ENCODE measurements at places on chromosomes 11 and 22.
A peak's percentile ranks its signal among the peaks of the same experiment; 100 is the strongest.

DNA sequence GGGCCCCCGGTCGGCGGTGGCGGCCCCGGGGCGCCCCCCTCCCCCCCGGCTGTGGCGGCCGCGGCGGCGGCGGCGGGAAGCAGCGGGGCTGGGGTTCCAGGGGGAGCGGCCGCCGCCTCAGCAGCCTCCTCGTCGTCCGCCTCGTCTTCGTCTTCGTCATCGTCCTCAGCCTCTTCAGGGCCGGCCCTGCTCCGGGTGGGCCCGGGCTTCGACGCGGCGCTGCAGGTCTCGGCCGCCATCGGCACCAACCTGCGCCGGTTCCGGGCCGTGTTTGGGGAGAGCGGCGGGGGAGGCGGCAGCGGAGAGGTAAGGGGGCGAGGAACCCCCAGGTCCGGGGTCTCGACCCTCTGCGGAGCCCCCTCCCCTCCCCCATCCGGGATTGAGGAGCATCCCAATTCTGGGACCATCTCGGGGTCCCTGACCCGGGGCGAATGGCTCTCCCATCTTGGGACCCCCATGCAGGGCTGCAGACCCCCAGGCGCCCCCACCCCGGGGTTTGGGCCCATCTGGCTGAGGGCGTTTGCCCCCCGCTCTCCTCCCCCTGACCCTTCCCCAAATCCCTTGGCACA, 431 bp downstream of the KMT2A start:
- peak; percentile 56 for DNase-seq

DNA sequence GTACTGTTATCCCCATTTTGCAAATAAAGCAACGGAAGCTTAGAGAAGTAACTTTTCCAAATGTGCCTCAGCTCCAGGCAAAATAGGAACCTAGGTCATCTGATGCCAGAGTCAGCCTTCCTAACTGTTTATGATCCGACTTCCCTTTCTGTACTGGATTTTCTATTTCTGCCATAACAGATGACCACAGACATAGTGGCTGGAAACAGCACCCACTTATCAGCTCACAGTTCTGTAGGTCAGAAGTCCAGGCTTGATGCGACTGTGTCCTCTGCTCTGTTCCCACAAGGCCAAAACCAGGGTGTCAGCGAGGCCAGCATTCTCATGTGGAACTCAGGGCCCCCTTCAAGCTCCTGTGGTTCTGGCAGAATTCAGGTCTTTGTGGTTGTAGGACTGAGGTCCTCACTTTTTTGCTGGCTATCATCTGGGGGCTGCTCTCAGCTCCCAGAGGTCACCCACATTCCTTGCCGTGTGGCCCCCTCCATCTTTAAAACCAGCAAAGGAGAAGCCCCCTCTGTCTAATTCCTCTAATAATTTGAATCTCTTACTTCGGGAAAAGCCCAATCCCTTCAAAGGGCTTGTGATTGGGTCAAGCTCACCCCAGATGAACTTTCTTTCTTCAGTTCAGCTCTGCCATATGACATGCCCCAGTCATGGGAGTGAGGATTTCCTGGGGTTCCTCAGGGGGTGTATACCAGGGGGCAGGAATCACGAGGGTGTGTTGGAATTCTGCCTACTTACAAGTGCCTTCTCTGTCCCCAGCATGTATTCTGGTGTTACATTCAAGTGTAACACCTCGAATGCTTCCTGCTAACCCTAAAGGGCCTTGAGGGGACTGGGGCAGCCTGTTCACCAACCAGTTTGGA, 15.3 kb downstream of the KCNJ5 start:
- no peak for DNase-seq

DNA sequence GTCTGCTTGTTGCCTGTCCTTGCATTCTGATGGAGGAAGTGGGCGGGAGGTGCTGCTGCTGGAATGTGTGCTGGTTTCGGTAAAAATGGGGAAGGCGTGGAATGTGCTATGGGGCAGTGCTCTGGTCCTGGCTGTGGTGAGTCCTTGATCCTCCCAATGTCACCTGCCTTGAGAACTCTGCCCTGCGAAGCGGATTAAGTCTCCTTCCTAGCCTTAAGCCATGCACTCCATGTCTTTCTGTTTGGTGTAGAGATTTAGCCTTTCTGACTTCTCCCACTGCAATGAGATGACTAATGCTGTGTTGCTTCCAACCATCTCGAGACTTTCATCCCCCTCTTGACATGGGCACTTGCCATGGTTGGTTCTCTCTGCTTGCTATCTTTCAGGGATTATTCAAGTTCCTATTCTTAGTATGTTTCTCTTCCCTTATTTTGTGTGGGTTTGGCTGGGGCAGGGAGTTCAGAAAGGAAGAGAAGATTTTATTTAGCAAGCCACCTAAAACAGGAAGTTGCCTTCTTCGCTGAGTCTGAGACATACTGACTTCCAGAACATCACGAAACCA, 687.9 kb downstream of the NTM start:
- no peak for DNase-seq

DNA sequence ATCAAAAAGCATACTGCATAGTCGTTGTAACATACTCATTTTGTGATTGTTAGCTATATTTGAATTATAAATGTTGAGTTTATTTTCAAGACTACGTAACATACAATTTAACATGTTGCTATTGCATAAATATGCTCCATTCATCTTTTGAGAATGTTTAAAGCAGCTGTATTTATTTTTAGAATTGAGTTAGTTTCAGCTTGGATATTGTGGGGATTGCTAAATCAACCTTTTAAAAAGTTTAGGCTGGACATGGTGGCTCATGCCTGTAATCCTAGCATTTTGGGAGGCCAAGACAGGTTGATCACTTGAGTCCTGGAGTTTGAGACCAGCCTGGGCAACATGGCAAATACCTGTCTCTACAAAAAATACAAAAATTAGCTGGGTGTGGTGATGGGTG, 288.1 kb downstream of the DYNC2H1 start:
- no peak for DNase-seq

DNA sequence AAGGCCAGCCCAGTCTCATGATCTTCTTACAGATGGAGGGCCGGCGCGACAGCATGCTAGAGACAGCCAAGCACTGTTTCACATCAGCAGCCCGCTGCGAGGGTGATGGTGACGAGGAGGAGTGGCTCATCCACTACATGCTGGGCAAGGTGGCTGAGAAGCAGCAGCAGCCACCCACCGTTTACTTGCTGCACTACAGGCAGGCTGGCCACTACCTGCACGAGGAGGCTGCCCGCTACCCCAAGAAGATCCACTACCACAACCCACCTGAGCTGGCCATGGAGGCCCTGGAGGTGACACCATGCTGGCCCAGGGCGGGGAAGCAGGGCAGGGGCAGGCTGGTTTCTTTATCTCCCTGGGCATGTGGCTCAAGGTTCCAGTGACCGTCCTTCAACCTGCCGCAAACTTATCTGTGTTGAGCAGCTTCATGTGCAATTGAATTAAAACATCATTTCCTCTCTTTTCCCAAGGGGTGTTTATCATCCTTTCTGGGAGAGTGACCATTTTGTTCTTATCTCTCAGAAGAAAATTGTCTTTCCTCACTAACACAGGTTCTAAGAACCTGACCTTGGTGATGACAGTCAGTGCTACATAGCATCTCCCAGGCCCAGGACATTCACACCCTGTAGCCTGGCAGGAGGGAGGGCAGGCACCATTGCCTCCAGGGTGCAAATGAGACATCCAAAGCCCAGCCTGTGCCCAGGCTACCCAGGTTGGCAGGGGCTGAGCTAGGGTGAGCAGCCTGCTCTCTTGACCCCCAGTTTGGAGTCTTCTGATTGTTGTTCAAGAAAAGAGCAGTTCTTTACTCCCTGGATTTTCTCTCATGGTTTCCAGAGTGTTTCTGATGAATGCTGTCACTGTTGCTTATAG, 80.7 kb downstream of the CABIN1 start:
- no peak for DNase-seq

DNA sequence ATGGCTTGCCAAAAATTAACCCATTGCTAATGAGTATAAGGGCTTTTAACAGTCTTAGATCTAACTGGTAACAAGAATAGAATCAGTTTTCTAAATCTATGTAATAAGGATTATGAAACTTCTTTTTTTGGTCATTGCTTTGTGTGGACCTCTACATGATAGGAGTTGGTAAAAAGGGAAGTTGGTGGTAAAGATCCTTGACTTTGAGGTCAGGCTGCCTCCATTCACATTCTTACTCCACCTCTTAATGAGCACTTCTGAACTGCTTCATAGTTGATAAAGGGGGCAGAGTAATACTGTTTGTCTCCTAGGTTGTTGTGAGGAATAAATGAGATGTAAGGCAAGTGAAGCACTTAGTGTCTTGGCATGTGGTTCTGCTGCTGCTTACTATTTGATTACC, 10.6 kb downstream of the EIF3M start:
- no peak for DNase-seq

GRCh38 chr11:33860926-33861325, 30.9 kb downstream of the LMO2 start:
- DNase-seq, result no peak

GRCh38 chr11:35463331-35463751, 44.0 kb upstream of the SLC1A2 start:
- DNase-seq, result no peak

DNA sequence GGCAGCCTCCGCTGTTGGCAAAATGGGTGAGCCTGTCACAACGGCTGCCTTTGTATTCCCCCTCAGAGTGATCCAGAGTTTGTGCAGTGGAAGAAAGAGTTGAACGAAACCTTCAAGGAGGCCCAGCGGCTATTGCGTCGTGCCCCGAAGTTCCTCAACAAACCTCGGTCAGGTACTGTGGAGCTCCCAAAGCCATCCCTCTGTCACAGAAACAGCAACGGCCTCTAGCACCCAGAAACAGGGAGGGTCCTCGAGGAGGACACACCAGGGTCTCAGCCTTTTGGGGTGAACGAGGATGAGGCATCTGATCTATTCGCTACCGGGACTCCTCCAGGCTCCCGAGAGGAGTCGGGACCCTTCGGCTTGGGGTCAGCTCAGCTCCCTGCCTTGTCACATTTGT, 19.8 kb upstream of the MYO18B start:
- no peak for DNase-seq

DNA sequence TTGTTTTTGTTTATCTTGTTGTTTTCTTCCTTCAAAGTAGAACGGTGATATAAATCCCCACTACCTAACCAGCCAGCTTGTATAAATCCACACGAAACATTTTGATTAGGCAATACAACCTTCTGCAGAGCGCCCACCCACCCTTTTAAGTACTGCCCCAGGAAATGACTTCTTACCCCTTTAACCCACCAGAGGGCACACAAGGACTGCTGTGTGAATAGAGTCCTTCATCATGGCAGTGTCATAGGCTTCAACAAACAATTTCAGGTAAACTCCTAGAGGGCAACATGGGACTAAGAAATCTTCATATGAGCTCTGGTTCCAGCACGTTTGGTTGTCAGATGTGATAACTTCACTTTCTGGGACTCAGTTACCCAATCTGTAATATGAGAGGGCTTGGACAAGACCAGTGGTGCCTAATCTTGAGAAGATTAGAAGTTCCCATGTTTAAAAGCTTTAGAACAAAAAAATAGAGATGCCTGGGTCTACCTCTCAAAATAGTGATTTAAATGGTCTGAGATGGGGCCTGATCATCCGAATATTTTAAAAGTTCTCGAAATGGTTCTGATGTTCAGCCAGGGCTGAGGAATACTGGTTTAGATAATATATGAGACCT, 56.1 kb downstream of the PIWIL4 start:
- peak; percentile 17 for DNase-seq

GRCh38 chr22:43044290-43044712, 29.4 kb upstream of the PACSIN2 start:
- no peak for DNase-seq

- DNase-seq, result no peak
Measured at GRCh38 chr22:43992331-43992821, 31.7 kb upstream of the PARVB start.

- no peak for DNase-seq
Measured at GRCh38 chr11:34223021-34223813, 117.8 kb downstream of the NAT10 start.

DNA sequence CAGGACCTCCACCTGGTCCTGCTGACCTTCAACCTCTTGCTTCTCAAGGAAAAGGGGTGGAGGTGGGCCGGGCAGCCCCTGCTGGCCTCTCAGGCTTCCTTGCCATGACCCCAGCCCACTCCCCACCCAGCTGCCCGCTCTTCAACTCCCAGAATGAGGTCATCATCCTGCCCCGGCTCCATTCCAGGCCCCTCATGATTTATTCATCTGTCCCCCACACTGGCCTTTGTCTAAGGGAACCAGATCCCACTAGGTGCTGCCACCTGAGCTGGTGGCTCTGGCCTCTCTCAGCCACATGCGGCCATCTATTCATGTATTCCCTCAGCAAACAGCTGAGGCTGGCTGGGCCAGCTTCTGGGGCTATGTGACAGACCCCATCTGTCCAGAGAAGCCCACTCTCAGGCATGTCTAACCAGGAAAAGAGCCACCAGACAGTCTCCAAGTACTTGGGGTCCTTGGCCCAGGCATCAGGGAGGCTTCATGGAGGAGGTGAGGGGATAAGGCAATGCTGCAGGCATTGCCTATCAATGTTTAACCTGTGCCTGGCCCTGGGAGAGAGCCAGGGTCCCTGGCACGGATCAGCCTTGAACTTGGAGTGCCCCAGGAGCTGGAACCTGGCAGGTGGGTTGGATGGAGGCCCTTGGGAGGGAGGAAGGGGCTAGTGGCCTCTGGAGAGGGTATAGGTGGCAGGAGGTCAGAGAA, 2.2 kb upstream of the CABP2 start:
- no peak for DNase-seq

DNA sequence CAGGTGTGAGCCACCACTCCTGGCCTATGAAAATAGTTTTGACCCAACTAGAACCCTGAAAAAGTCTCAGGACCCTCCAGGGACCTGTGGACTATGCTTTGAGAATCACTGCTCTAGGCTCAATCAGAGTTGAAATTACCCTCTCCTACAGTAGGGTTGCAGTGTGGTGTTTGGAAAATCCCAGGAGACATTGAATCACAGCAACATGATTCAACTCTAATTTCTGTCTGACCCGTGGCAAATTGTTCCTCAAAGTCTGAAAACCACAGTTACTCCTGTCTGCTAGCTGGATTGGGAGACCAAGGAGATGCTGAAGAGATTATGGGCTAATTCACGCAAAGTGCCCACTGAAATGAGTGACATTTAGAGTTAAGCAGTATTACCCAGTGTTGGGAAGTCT, 5.4 kb upstream of the MTMR3 start:
- no peak for DNase-seq

DNA sequence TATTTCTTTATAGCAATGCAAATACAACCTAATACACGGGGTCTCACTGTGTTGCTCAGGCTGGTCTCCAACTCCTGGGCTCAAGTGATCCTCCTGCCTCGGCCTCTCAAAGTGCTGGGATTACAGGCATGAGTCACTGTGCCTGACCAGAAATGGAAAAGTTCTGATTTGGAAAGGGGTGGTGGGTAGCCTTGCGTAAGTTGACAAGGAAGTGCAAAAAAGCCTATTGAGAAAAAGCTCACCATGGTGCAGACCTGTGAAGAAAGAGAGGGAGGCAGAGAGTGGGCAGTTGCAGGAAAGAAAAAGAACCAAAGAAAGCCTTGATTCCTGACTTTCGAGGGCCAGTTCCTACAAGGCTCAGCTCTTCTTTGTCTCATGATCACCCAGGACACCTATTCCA, 27.1 kb downstream of the AGBL2 start:
- no peak for DNase-seq

GRCh38 chr11:4619514-4619913, 11.5 kb upstream of the TRIM68 start:
- no peak for DNase-seq

Data from activated CD8-positive, alpha-beta memory T cell treated with anti-CD3 and anti-CD28 coated beads, Interleukin-2, amount 50 U/mL, for 4 hours (primary cell).